ENCODE measurements at places on chromosomes 6 and 20.

DNA sequence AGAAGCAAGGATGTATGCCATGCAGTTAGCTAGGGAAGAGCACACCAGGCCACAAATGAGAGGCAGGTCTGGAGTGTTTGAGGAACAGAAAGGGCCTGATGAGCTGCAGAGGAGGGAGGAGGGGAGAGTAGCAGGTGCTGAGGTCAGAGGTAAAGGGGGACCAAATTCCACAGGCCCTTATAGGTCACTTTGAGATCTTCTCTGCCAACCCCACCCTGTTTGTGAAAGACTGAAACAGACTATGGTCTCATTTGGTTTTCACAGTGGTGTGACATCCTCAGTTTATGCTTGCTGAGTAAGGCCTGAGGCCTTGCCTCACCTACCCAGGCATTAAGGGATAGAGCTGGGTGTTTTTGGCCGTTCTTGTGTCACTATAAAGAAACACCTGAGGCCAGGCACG is 187.7 kb upstream of the MYLIP start:
- no peak for DNase-seq

GRCh38 chr6:169858935-169859351 is 107.5 kb downstream of the ERMARD start:
- DNase-seq: no peak

GRCh38 chr6:112988748-112989147 is 641.6 kb downstream of the RFPL4B start:
- DNase-seq: no peak

- DNase-seq: no peak
Measured at GRCh38 chr6:34005901-34006531, 139.9 kb downstream of the GRM4 start.

Data from midbrain (tissue), 1 donor.